ENCODE measurements at places on chromosomes 11 and 22.

DNA sequence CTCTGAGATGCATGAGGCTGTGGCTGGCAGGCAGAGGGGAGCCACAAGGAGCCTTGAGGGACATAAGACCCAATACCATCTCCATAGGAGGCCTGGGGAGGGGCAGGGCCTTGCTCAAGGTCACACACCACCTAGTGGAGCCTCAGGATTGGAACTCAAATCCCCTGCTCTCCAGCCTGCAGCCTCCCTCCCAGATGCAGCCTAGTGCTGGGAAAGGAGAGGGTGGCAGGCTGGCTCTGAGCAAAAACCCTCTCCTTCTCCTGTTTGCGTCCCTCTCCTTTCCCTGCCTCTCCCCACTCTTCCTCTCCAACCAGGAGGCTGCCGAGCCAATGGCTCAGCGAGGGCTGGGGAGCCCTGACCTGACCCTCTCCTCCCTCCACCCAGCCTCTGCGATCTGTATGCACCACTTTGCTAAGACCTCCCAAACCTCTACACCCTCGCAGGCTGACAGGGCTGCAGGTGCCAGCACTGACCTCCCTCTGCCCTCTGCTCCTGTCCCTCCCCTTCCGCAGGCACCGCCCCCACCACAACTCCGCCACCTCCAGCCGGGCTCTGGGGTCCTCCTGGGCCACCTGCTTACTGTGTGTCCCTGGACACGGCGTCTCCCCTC lies 14.7 kb downstream of the IGLL1 start:
- peak; percentile 42 for DNase-seq

- no peak for DNase-seq
These were observed 16.7 kb downstream of the XRRA1 start for GRCh38 chr11:74932169-74932568.

DNA sequence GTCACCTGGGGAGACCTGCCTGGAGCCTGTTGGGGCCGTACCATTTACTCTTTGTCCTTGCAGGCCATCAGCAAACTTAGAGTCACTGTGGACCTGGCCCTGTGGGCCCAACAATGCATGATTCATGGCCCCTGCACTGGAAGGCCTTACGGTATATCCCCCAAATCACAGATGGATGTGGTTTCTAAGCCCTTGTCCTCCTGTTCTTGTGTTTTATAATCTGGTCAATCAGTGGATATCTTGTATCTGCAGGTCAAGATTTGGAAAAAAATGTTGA lies 6.2 kb downstream of the TSKU start:
- DNase-seq, result no peak

DNA sequence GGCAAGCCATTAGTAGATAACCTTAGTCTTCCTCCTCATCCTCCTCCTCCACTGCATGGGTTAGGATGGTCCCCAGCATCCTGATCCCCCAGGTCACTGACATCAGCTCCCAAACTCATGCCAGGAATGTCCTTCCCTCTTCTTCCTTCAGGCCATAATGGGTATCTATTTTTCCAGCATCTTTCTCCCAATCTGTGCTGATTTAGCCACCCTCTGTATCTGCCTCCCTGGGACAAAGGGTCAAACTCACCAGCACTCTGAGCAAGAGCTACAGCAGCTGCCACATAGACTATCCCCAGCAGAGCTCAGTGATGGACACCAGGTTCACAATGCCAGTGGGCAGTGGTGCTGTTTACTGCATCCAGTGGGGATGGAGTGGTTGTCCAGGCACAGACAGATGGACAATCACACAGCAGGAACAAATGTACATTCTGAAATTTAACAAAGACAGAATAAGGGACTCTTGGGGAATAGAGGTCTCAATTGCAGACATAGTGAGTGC lies 115.2 kb upstream of the TOP3B start:
- no peak for DNase-seq

GRCh38 chr22:29481265-29482000 lies 1.4 kb downstream of the NEFH start:
- DNase-seq, result peak; percentile 61

DNA sequence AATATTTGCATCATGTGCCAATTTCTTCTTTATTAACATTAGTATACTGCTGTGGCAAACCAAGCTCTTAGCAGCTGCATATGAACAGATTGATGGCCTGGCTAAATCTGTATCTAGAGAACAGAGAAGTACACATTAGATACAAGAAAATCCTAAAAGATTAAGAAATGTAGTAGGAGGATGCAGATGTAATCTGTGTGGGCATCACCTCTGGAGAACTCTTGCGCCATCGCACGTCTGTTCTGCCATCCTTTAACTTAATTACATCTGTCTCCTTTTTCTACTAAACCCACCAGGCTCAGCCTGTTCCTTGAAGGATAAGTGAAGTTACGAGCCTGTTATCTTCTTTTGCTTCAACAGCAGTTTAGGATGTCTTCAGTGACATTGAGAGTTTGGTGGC lies 196.4 kb upstream of the PITPNB start:
- DNase-seq, result no peak

DNA sequence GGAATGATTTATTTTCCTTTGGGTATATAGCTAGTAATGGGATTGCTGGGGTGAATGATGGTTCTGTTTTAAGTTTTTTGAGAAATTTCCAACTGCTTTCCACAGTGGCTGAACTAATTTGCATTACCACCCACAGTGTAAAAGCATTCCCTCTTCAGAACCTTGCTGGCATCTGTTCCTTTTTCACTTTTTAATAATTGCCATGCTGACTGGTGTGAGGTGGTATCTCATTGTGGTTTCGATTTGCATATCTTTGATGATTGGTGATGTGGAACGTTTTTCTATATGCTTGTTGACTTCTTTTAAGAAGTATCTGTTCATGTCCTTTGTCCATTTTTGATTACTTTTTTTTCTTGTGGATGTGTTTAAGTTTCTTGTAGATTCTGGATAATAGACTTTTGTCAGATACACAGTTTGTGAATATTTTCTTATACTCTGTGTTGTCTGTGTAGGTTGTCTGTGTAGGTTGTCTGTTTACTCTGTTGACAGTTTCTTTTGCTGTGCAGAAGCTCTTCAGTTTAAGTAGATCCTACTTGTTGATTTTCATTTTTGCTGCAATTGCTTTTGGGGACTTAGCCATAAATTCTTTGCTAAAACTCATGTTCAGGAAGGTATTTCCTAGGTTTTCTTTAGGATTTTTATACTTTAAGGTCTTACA lies 291.8 kb upstream of the DDI1 start:
- no peak for DNase-seq

GRCh38 chr11:93517041-93517440 lies 26.1 kb downstream of the SMCO4 start:
- peak; percentile 85 for DNase-seq

- no peak for DNase-seq
These were observed 5.5 kb downstream of the CHRDL2 start for GRCh38 chr11:74725701-74726100.

DNA sequence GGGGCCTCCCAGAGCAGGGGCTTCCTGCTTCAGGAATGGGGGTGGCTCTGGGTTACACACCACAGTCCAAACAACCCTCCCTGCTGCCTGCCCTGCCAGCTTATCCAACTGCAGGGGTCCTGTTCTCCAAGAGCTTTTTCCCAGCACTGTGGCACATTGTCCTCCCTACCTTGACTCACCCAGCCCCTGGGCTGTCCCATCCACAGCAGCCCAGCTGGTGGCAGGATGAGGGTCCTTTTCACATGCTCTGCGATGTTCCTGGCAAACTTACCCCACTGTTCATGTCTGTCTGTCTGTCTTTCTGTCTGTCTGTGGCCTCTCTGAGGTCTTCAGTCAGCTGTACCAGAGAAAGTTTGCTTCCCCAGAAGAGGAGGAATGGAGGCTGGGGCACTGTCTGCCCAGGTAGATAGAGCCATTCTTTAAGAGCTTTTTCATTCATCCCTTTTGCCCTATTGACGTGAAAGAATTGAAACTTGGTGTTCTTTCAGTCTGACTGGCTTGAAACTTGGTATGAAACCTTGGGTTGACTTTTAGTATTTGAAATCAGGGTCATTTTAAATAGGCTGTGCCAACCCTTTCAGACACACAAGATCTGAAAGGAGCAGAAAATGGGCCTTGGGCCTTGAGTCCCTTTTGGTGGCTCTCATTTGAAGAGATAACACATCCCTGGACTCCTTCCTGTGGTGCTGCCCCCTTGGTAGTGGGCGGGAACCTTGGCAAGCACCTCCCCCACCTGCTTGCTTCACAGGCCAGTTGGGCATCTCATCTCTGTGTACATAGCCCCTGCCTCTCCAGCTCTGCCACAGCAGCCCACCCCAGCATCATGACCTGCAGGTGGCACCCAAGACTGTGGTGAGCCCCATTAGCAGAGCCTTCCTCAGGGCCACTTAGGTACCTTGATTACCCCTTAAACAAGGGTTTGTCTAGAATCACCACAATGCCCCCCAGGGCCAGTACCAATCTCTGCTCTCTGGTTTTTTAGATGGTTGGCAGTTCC lies 74.6 kb upstream of the SUSD2 start:
- DNase-seq, result peak; percentile 21

DNA sequence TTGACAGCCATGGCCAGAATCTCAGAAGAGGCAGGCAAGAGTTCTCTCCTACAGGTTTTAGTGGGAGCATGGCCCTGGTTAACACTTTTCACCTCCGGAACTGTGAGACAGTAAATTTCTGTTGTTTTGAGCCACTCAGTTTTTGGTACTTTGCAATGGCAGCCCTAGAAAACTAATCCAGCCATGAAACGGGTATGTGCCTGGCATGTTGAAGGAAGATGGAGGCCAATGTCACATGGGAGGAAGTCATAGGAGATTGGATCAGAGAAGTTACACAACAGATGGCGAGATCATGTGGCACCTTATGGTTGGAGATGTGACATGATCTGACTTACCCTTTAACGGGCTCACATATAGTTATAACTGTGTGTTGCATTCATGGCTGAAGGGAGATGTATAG lies 63.2 kb upstream of the EED start:
- peak; percentile 8 for DNase-seq

- no peak for DNase-seq
These were observed 75.4 kb upstream of the DDI1 start for GRCh38 chr11:103961010-103961409.

GRCh38 chr22:40654522-40655167 lies 18.1 kb upstream of the MRTFA start:
- DNase-seq, result peak; percentile 77

- peak; percentile 32 for DNase-seq
These were observed 5.6 kb downstream of the LIPT2 start for GRCh38 chr11:74487875-74488274.

Data from NCI-H82 (cell line).